ENCODE measurements at places on chromosomes 2 and 18.

- no peak for DNase-seq
Measured at GRCh38 chr2:143345887-143346787, 216.9 kb downstream of the ARHGAP15 start.

- DNase-seq = no peak
Measured at GRCh38 chr18:7711495-7711894, 144.4 kb downstream of the PTPRM start.

DNA sequence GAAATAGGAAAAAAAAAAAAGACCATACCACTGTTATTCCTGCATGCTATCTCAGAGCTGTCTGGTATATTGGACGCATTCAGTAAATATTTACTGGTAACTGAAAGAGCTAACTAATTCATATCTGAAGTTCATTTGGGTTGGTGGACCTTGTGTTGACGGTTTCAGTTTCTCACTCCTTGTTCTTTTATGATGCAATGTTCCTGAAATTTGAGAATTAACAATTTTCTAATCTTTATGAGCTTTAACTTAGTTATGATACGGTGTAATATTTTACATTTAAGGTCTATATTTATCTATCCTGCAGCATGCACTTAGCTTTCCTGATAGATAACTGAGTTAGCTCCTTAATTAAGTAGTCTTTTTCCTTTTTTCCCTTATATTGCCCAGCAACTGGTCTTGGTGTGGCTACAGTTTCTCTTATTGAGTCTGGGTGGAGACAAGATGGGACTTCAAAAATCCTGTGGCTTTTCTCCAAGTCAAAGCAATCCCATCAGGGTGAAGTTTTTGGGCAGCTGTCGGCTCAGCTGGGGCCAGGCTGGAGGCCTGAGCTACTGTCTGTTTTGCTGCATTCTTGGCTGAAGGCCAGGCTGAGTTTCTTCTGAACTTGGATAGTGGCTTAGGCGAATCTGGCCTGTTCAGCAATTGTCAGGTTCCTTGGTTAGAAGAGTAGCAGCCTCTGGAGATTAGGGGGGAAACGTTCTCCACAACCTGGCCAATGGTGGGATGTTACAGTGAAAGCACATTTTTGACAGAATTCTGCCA is 78.4 kb upstream of the MEX3C start:
- DNase-seq = no peak

DNA sequence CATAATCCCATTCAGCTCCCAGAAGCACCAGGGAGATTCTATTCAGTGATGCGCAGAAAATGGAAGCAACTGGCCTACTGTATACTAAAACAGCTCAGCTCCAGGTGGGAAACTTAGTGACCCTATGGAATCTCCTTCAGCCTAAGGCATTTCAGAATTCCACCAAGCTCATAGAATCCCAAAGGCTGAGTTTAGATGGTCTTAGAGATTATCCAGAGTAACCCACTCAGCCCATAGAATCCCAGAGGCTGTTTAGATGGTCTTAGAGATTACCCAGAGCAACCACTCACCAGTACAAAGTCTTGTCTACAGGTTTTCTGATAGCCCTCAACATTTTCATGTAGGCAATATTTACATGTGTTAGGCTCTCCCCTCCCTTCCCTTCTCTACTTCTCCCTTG is 232.0 kb upstream of the SLC14A2 start:
- no peak for DNase-seq

DNA sequence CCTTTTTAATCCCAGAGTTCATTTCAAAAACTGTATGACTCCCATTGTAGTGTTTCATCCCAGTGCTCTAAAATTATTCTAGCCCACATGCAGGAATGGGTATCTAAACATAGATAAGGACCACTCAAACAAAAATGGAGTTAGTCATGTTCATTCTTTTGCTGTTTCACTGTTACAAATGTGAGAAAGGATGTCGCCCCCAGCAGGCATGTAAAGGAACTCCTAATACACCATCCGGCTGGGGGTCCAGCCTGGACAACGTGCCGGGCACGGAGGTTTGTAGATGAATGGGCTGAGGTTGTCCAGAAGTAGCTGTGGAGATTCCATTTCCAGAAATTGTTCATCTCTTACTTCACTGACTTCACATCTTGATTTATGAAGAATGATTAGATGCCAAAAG is 101.9 kb upstream of the RAB12 start:
- no peak for DNase-seq

DNA sequence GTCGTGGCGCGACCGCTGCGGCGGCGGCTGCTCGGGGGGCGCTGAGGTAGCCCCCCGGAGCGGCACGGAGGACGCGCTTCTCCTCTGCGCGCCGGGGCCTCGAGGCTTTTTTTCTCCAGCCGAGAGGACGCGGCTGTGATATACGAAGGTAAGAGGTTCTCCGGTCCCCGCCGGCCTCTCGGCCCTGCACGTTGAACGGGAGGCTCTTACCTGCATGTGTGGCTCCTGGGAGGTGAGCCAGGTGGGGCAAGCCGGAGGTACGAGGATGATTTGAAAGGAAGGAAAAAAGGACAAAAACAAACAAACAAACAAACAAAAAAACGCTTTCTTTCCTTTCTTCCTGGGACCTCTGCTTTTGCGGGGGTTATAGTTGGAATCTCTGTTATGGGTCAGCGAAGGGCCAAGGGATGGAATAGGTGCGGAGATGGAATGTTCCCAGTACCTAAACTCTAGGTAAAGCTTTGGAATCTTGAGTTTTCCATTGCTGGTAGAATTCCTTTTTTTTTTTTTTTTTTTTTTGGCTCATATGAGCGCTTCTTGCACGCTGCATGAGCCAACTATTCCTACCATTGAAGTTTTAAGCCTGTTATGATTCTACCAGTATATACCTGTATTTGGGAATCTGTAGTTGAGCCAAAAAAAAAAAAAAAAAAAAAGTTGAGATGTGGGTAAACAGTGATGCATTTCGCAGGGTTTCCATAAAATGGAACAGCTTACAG is 674 bp downstream of the PTPN4 start:
- no peak for DNase-seq

- no peak for DNase-seq
Measured at GRCh38 chr2:28321426-28321825, 71.2 kb upstream of the FOSL2 start.

DNA sequence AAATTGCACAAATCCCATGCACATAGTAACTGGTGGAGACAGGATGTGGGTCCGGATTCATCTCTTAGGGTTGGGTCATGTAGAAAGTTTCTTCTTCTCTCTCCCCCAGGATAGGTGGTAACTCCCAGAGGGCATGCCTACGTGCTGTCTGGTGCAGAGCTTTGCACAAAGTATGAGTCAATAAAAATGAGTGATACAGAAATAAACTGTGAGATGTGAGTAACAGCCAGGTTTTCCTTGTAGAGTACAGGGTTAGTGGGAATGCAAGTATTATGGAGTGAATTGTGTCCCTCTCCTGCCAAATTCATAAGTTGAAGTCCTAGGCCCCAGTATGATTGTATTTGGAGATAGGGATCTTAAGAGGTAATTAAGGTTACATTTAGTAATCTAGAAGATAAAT is 289.4 kb downstream of the ALK start:
- DNase-seq = no peak

DNA sequence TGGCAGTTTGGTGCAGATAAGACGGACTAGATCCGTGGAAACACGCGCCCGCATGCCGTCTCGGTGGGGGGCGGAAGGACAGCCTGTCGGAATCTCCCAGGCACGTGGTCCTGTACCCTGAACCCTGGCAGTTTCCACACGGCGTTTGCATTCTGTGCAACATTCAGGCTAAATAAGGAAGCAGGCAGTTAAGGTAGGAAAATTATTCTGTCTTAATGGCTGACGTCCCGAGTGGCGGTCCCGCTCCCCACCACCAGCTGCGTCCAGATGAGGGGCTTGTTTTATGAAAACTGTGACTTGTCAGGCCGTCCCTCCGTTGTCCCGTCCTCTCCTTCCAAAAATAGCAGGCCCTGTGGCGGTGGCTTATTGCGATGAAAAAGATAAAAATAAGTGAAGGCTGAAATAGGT is 120.2 kb downstream of the NFATC1 start:
- DNase-seq = no peak

DNA sequence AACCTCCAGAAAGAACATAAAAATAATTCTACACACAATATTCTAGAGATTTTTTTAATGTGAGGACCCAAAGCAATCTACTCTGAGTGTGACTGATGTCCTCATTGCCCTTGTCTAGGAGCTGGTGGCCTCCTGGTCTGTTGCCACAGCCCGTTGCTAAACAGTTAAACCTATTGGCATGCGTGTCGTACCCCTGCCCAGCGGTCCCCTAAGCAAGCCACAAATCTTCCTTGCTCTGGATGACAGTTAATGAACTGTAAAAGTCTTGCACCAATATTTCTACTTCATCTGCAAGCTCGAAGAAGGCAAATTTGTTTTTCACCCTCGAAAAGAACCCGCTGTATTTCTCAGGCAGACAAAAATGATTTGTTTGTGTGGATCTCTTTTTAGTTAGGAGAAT is 489.1 kb upstream of the MEX3C start:
- DNase-seq = no peak

- DNase-seq = no peak
Measured at GRCh38 chr2:180695586-180696401, 284.6 kb upstream of the UBE2E3 start.

GRCh38 chr2:239396881-239397681 is 3.7 kb downstream of the HDAC4 start:
- DNase-seq = no peak

DNA sequence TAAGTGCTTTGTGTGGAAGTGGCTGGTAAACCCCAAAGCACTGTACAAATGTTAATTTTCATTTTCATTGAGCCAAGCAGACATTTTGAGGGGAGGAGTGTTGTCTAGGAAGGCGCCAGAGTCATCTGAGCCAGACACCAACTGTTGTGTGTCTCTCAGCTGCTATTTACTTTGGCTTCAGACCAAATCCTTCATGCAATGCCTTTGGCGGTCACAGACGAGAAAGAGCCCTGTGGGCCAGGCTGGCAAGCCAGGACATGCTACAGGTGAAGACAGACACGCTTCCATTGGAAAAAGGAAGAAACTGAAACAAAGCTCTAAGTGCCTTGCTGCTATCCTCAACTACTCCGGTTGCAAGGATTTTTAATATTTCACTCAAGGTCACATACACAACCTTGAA is 115.4 kb upstream of the CDC42EP3 start:
- DNase-seq = no peak

DNA sequence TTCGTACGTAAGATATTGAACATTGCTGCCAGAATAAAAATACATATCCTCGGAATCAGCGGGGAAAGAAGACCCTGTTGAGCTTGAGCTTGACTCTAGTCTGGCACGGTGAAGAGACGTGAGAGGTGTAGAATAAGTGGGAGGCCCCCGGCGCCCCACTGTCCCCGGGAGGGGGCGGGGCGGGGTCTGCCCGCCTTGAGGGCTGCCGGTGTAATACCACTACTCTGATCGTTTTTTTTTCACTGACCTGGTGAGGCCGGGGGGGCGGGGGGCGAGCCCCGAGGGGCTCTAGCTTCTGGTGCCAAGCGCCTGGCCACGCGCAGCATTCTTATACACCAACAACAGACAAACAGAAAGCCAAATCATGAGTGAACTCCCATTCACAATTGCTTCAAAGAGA is 324.0 kb upstream of the REG3G start:
- no peak for DNase-seq

- DNase-seq = no peak
Measured at GRCh38 chr2:204434660-204435462, 110.4 kb upstream of the PARD3B start.

- DNase-seq = peak; percentile 88
Measured at GRCh38 chr2:43995733-43996533, at the start of gene LRPPRC. TSS of gene LRPPRC (minus strand) at chr2:43995989. CDS start at chr2:43995947, 42 bp downstream.

GRCh38 chr2:26721115-26722032 is 28.9 kb downstream of the KCNK3 start:
- no peak for DNase-seq

GRCh38 chr2:88221365-88221942 is 51.3 kb downstream of the THNSL2 start:
- DNase-seq = no peak

DNA sequence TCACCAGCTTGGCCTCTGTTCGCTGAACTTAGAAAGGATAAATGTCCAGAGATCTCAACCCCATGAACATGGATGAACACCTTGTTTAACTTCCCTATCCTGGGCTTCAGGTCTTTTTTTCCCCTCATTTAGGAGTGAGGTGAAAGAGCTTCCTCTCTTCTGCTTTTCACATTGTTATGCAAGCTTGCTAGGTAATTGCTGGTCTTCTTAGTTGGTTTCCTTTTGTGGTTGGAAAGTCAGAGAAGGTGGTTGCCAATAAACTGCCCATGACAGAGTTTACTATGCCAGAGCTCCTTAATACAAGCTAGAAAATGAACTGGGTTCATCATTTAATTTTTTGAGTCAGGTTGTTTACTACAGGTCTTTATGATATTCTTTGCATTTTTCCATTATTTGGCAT is 16.6 kb downstream of the SLC9A4 start:
- DNase-seq = no peak

DNA sequence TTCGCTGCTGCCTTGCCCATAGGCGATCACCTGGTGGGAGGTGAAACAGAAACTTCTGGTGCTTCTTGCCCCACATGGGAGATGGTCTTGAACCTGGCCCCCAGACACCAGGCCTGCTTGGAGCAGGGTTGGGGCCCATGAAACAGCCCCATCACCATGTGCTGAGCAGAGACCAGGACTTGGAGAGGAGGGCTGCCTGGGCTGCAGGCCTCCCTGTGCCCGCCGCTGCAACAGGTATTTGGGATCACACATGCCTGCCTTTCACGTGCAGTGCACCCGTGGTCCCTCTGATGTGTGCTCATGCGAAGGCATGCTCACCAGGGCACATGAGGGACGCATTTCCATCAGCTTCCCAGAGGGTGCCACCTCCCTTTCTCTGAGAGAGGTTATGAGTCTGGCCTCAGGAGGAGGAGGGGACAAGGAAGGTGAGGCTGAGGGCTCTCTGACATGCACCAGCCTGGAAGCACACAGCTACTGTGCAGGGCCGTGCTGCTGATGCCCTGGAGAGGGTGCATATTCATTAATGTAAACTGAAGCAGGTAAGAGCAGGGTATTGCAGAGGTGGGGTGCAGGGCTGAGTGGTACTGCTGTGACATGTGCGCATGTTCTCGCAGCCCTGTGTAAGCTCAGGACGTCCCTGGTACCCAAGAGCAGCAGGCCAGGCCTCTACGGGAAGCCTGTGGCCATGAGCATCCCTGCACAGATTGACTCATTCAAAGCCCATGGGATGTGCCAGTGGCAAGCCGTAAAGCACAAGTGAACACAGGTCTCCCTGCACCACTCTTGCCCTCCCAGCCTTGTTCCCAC is 4.2 kb upstream of the OXER1 start:
- no peak for DNase-seq

DNA sequence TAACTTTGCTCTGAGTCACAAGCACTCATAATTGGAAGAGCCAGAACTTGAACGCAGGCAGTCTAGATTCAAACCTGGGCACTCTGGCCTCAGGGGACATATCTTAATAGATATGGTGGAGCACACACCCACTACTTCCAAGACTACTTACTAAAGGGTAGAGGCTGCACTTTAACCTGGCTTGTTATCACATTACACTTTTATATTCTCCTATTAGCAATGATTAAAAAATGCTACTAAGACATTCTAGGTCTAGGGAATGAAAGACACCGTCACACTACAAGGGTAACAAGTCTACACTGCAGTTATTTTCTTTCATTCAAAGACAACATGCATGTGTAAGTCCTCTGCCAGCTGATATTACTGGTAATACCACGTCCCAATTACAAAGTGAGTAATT is 258.8 kb downstream of the ZNF521 start:
- DNase-seq = no peak

All from epithelial cell of proximal tubule (primary cell).